Iris pigment epithelial cell (primary cell): ENCODE measurements at places on chromosomes 6 and 20.

GRCh38 chr6:152637296-152638047 is at the start of gene SYNE1:
Gene SYNE1 (minus strand): TSS chr6:152637362. CDS start chr6:152628331, 9,031 bp downstream.
- DNase-seq, result peak; percentile 59

- no peak for DNase-seq
Measured at GRCh38 chr20:23005776-23006175, 29.3 kb upstream of the SSTR4 start.

- DNase-seq, result no peak
Measured at GRCh38 chr20:18172379-18172778, 34.7 kb downstream of the KAT14 start.

DNA sequence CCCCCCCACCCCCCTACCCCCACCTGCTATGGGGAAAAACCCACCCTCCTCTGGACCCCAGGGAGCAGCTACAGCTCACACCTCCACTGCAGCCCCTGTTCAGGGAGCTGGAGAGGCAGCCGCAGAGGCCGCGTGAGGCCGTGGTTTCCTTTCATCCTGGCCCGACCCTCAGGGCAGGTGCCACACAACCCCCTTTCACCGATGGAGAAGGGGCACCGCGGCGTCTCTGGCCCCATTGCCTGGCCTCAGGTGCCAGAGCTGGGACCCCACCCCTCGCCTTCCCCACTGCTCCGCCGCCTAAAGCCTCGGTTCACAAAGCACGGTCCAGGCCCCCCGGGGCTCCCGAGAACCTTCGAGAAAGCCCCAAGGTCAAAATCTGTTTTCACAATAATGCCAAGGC is 11.8 kb upstream of the KCNQ2 start:
- no peak for DNase-seq

DNA sequence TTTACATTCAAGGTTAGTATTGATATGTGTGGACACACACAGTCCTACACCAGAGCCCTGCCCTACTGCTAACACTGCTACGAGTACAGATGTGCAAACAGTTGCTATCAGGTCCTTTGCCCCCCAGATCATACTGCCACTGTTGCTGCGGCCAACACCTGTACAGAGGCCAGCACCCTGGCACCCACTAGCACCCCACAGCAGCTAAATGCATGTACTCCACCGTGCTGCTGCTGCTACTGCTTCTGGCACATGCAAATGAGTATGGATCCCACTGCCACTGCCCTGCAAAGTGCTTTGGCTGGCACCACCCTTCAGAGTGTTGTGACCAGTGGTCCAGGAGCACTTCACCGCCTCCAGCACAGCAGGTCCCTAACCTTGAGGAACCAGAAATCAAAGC is 621.9 kb downstream of the GRIK2 start:
- no peak for DNase-seq

DNA sequence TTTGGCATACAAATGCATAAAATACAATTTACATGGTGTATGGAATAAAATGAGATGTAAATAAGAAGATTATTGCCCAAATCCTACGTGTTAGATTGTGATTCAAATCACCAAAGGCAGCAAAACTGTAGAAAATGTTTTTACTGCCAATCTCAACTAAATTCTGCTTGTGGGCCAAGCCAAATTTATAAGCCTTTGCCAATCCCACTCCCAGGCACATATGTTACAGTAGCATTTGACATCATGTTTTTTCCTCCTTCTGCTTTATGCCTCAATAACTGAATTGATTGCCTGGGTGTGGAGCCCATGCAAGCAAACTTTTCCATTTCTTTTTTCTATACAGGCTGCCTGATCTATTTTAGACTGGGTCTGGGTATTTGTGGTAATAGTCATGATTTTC is 36.3 kb upstream of the LRRC1 start:
- no peak for DNase-seq

- no peak for DNase-seq
Measured at GRCh38 chr20:4076033-4076432, 60.7 kb upstream of the RNF24 start.

DNA sequence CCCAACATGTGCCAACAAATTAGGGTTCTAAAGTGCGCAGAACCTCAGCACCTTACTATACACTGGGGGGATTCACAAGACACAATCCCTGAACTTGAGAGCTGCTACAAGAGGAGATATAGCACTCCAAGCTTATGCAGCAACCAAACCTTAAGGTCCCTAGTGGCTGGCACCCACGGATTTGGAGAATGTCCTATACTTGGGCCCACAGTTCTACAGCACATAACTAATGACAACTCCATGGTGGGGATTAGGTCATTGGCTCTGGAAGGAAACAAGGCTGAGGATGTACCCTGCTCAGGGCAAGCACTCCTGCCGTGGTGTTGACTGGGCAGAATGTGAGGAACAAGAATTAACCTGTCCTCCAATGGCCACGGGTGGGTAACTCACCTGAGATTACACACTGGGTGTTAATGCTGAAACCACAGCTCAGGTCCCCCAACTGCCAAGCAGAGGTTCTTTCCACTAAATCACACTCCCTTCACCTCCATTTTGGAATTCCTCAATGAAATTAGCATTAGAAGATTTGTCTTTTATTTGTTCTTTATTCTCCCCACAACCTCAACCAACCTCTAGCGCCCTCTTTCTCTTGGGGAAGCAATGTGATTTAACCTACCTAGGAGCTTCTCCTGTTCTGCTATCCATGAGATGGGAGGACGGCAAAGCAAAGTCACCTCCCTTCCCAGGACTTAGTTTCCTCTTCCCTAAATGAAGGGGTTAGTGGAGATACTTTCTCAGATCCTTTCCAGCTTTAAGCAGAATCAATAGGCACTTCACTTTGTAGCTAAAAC is 32.0 kb downstream of the TRERF1 start:
- no peak for DNase-seq

DNA sequence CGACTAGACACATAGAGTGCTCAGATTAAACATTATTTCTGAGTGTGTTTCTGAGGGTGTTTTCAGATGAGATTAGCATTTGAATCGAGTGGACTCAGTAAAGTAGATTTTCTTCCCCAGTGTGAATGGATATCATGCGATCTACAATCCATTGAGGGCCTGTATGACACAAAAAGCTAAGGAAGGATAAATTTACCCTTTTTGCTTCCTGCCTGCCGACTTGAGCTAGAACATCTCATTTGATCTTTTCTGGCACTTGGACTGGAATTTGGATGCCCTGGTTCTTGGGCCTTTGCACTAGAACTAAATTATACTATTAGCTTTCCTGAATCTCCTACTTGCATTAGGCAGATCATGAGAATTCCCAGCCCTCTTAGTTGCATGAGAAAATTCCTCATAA is 675.8 kb downstream of the DOK5 start:
- no peak for DNase-seq

GRCh38 chr6:87287251-87287650 is 35.1 kb upstream of the SMIM8 start:
- peak; percentile 25 for DNase-seq

DNA sequence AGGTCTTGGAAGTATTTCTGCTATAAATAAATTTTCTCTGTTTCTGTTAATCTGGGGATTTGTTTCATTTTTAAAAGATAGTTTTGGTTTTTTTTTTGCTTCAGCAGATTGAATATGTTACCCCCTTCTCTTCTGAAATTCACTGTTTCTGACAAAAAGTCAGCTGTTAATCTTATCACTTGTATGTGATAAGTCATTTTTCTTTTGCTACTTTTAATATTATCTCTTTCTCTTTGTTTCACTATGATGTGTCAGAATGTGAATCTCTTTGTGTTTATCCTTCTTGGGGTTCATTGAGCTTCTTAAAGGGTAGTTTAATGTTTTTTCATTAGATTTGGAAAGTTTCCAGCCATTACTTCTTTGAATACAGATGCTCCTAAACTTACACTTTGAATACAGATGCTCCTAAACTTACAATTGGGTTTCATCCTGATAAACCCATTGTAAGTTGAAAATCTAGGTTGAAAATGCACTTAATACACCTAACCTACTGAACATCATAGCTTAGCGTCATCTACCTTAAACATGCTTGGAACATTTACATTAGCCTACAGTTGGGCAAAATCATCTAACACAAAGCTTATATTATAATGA is 154.2 kb upstream of the COL21A1 start:
- DNase-seq, result no peak

- no peak for DNase-seq
Measured at GRCh38 chr6:3232017-3232945, 4.8 kb upstream of the TUBB2B start.

GRCh38 chr6:166597711-166598440 is 11.4 kb upstream of the RAMACL start:
- DNase-seq, result no peak

GRCh38 chr6:168496139-168496996 is 55.4 kb downstream of the SMOC2 start:
- no peak for DNase-seq

- no peak for DNase-seq
Measured at GRCh38 chr6:56025795-56026194, 150.4 kb upstream of the BMP5 start.

- no peak for DNase-seq
Measured at GRCh38 chr6:126261792-126262421, 78.0 kb upstream of the CENPW start.

DNA sequence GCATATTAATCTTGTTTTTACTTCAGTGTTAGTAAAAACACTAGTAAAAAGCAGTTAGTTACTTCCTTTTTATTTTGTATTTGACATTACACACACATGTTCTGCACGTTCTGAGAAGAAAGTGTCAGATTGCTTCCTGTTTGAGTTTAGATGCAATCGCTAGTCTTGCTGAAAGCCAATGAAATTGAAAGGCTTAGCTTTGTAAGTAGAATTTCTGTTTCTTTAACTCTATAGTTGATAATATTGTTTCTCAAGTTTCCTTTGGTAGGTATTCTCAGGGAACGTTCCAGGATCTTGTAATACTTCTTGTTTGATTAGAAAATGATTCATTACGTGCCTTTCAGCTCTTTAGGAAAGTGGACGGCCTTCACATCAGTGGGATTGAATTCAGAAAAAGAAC is 55.0 kb downstream of the CDKAL1 start:
- peak; percentile 65 for DNase-seq

GRCh38 chr6:43974643-43975230 is 152.5 kb downstream of the MRPL14 start:
- peak; percentile 21 for DNase-seq
